NCI-H1436 (cell line): ENCODE measurements at places on chromosomes 2 and 18.

DNA sequence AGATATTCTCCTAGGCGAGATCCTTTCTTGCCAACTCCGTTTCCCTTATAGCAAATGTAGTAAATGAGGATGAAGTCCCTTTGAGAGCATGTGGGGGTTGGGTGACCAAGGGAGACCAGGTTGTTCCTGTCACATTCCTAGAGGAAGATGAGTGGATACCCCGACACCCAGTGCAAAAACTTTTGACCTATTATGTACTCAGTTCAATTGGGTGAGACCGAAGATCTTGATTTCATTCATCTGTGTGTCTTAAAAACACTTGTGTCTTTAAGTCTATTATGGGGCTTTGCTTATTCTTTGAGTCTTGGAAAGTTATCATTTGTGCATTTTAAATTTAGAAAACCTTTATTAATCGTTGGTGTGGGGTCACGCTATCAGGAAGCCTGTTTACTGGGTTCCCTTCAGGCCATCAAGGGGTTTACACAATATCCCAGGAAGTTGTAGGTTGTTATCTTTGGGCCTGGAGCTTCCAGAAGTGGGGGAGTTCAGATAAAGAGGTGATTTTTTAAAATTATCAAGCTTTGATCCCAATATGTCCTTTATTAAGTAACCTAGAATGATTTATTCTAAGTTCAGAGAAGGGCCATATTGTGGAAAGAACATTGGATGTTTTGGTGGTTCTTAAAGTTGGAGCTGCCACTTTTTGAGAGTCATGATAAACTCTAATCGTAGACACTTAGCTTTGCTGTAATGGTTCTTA is 2.8 kb downstream of the RHOB start:
- no peak for DNase-seq

DNA sequence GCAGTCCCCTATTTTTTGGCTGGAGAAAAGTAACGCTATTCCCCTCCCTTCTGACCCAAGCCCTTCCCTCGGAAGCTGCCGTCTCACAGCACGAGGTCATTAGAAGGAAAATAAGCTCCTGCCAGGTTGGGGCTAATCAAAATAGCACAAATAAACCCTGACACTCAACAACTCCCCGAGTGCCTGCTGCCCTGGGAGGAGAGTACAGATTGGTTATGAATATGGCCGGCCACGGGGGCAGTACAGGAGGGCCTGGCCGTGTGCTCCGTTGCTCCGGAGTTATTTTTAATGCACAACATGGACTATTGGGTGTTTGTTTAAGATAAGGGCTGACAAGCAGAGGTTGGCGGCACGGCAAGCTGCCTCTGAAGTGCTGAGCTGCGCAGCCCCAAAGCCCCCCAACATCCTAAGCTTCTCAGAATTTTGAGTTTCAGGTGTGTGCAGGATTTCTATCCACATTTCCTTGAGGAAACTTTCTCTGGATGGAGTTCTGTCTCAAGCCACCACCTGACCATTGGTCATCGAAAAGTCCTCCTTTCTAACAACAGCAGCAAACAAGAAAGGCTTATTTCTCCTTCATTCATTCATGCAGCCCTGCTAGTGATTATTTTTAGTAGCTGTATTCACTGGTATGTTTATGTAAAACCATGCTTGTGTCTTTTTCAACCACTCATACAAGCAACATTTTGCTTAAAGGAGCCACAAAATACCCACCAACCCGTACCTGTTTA is 58.7 kb downstream of the PAX3 start:
- DNase-seq, result no peak

- no peak for DNase-seq
Measured at GRCh38 chr2:138421971-138422335, 79.6 kb upstream of the SPOPL start.

GRCh38 chr2:84888401-84889276 is 7.8 kb upstream of the TRABD2A start:
- DNase-seq, result no peak

DNA sequence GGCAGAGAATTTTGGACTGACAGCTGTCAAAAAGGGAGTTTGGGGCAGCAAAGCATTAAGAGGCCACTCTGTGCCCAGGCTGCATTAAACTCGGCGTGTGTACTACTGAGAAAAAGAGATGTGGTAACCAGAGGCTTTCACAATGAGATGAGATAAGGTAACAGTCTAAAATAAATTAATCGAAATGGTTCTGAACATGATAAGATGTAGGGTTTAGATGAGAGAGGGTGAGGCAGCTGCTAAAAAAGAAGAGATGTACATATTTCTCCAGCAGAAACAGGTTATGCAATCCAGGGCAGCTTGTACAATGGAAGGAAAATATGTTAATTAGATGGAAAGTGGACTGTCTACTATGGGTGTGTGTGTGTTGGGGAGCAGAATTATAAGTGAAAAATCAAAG is 39.2 kb upstream of the ACTR3 start:
- no peak for DNase-seq

GRCh38 chr2:118667348-118667747 is 180.1 kb downstream of the EN1 start:
- no peak for DNase-seq

- no peak for DNase-seq
Measured at GRCh38 chr2:71675296-71675695, 221.9 kb downstream of the DYSF start.

DNA sequence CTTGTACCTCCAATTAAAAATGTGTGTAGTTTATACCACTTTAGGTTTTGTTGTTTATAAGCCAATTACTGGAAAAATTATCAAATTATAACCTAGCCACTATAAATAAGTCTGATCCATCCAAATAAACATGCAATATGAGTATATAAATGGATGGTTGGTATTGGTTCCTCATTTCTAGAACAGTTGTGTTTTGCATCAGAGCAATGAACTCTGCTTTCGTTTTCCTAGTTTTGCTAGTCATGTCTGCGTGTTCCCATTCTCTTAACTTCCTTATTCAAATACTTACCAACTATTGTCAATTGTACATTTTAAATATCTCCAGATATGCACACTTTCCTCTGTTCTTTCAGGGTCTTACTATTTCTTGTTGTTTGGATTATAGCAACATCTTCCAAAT is 641.7 kb downstream of the NR4A2 start:
- no peak for DNase-seq

DNA sequence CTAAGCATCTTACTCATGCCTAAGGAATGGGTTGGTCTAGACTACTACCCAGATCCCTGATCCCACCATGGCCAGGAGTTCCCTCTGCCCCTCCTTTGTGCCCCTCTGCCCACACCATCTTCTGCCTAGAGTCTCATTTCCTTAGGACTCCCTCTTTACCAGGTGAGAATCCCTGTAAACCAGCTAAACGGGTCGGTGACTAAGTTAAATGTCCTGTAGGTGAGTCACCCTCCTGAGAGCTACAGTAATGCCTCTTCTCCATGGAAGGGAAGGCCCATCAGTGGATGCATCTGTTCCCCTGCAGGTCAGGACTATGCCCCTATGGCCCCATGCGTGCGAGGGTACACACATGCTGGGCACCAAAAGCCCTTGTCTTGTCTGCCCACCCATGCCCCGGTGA is 25.4 kb downstream of the PTGR3 start:
- DNase-seq, result no peak

DNA sequence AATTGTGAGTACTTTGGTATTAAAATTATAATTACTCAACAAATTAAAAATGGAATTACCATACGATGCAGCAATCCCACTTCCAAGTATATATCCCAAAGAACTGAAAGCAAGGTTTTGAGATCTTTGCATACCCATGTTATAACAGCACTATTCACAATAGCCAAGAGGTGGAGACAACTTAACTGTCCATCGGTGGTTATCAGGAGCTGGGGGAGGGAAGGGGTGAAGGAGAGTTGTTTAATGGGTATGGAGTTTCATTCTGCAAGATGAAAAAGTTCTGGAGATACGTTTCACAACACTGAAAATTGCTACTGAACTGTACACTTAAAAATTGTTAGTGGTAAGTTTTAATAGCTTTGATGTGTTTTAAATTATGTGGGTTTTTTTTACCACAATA is 25.7 kb downstream of the RAB10 start:
- no peak for DNase-seq

- peak; percentile 42 for DNase-seq
Measured at GRCh38 chr2:20962939-20963557, 80.8 kb downstream of the APOB start.

DNA sequence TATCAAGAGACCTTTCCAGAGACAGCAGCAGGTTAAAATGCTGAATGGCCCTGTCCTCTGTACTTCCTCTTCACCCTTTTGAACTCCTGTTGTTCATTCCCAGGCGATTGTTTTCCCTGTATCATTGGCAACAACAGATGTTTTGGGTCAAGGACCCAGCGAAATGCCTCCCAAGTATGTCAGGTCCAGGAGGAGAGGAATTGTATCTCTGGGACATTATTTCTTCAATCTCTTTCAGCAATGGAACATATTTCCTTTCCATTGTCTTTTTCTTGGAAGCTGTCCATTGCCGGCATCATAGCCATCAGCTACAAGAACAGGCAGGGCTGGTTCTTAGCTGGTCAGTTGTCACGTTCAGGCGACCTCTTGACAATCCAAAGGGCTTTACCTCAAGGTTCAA is 76.2 kb downstream of the NRP2 start:
- no peak for DNase-seq

DNA sequence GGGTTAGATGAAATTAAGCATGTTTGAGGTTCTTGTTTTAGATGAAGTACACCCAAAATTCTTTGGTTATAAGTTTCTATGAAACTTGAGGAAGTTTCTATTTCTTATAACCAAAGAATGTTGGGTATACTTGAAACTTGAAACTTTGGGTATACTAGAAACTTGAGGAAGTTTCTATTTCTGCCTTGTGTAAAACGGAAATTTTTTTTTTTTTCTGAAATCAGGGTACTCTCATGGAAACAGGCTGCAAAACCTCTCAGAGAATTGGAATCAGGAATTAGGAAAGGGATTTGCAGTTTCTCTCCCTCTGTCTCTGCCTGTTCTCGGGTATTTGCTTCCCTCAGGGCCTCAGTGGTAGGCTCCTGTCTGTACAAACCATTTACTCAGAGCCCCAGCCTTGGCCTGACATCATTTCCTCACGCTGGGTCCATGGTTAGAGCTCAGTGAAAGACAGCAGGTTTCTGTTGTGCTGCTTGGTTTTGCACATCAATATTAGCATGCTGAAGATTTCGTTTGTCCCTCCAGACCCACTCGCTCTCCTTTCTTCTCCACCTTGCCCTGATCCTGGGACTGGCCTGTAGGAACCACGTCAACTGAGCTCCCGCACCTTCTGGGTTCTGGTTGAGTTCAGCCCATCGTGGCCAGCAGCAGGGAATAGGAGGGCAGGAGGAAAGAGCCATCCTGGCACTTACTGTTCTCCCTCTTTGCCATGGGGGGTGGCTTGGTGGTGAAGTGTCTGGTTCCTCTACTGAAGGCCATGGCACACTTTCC is 106.4 kb downstream of the POLR1A start:
- no peak for DNase-seq

DNA sequence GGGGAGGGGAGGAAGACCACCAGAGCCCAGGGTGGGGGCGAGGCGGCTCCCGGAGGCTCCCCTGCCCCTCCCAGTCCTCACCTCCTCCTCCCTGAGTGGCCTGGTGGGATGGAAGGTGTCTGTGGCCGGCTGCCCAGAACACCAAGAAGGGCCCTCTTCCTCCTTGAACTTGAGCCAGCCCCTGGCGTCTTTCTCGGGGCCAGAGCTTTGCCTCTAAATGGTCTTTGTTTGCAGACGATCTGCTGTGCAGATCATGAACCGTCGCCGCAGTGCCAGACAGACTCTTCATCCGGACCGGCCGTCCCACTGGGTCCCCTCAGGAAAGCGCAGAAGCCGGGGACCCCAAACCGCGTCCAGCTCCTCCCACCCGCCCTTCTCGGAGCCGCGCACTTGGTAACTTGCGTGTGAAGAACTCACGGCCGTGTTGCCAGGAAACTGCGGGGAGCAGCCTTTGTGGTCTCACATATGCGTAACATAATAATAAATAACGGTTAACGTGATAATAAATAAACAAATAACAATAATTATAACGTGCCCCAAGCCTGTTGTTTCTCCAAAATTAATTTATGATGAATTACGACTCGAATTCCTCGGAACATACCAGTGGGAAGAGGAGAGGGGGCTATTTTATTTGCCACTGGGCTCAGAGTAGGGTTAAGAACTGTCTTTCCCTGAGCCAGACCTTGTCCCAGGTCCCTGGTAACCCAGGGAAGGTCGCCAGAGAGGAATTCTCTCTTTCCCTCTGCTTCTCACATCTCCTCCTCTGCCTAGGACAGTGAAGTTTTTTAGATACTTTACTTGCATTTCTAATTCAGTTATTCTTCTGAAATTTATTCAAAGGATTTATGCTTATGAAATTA is 41.0 kb downstream of the PTGR3 start:
- DNase-seq, result no peak
